Uterus (tissue), 4 donors: ENCODE measurements at places on chromosomes 16 and 17. TPM values are rescaled to one million over a fixed set of nuclear protein-coding genes. Genes with fewer than 3 reads are reported as not detected.

- peak; percentile 39 for DNase-seq
- no peaks in the 10 kb centered on the region for H3K27me3 ChIP-seq
- H3K4me3 ChIP-seq, result peak overlapping the region; percentile 76
- no peaks in the 10 kb centered on the region for H3K36me3 ChIP-seq
Measured at GRCh38 chr16:11742093-11742535, 543 bp downstream of the TXNDC11 start.

- H3K27me3 ChIP-seq, result no peaks in the 10 kb centered on the region
- no peaks in the 10 kb centered on the region for H3K36me3 ChIP-seq
- H3K4me1 ChIP-seq, result no peaks in the 10 kb centered on the region
- H3K27ac ChIP-seq, result peak overlapping the region; percentile 52
Measured at GRCh38 chr16:17335826-17336529, 134.8 kb downstream of the XYLT1 start.

- H3K27me3 ChIP-seq, result no peaks in the 10 kb centered on the region
- H3K4me1 ChIP-seq, result no peaks in the 10 kb centered on the region
- DNase-seq, result no peak
- H3K27ac ChIP-seq, result no peak overlapping the region
Measured at GRCh38 chr16:80947708-80948625, 58.7 kb downstream of the CMC2 start.

DNA sequence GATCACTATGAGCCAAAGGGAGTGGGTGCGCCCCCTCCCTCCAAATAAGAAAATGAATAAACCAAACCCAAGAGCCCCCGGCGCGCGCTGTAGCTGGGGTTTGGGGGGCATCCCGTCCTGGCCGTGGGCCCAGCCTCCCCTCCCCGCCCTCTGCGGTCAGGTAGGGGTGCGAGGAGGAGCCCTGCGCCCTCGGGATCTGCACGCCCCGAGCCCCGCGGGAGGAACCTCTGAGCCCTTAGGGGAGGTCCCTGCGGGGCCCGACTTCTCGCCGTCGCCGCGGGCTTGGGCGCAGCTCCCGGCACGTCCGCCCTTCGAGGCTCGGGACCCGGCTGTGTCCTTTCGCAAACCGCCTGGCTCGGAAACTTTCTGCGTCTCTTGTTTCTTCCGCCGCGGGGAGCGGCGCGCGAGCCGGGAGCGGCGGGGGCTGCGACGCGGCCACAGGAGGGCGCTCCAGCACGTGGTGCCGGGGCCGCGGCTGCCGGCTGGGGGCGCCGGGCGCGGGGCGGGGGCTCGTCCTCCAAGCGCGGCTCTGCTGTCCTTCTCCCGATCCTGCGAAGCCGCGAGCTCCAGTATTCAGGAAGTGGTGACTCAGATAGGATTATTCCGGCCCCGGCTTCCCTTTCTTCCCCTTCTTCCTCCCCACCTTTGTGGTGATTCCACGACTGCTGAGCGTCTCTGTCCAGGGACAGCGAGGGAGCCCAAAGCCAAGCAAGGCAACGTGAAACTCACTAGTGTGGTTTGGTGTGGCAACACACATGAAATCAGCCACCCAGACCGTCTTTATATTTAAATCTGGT, 1.6 kb downstream of the PITPNC1 start:
- peak overlapping the region; percentile 96 for H3K27ac ChIP-seq
- no peaks in the 10 kb centered on the region for H3K27me3 ChIP-seq
- peak overlapping the region; percentile 74 for H3K4me3 ChIP-seq
- no peaks in the 10 kb centered on the region for H3K36me3 ChIP-seq

DNA sequence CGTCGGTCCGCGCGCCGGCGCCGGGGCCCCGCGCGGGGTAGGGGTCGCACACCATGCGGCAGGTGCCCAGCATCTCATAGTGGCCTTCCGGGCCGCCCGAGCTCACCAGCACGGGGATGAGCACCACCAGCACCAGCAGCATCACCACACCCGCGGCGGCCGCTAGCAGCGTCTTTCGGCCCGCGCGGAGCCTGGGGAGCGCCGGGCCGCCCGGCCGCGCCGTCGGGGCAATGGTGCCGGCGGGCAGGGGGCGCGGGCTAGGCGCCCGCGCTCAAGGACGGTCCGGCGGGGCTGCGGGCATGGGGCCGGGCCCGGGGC, 237 bp downstream of the C1QL1 start:
- H3K4me3 ChIP-seq, result no peak overlapping the region
- no peak overlapping the region for H3K27ac ChIP-seq
- DNase-seq, result no peak
- H3K27me3 ChIP-seq, result peaks cover 19% of the 10 kb centered on the region
- no peaks in the 10 kb centered on the region for H3K36me3 ChIP-seq
- H3K4me1 ChIP-seq, result peaks cover 19% of the 10 kb centered on the region

RBL2 gene
- total RNA-seq, result 93.5 TPM

ICAM2 gene
- total RNA-seq, result 108 TPM

HP gene
- total RNA-seq, result 23.8 TPM
